ENCODE measurements at places on chromosomes 4 and X. TPM values are rescaled to one million over a fixed set of nuclear protein-coding genes. Genes with fewer than 3 reads are reported as not detected.

The RNF212 gene
- not detected for polyA plus RNA-seq

The ATP1B4 gene
- not detected for polyA plus RNA-seq

The IL2 gene
- 0.15 TPM for polyA plus RNA-seq

DNA sequence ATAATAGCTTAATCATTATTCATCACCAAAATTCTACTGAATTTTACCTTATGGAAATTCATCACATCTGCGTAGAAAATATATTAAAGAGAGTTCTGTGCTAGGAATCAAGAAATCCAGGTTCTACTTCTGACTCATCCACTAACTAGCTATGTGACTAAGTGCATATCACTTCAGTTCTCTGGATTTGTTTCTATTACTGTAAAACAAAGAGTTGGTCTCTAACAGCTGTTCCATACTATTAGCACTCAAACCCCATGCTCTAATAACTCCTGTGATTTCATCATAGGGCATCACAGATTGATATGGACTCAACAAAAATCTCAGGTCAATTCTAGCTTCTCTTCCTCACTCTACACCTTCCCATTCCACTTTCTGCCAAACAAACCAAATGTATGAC is 572.0 kb downstream of the INPP4B start:
- no peak overlapping the region for H3K4me3 ChIP-seq
- no peaks in the 10 kb centered on the region for H3K27me3 ChIP-seq
- no peak for DNase-seq

GRCh38 chr4:37882665-37883296 is 8.1 kb upstream of the TBC1D1 start:
- H3K27ac ChIP-seq: no peak overlapping the region
- no peaks in the 10 kb centered on the region for H3K4me1 ChIP-seq
- no peaks in the 10 kb centered on the region for H3K36me3 ChIP-seq
- DNase-seq: no peak

GRCh38 chr4:15912236-15912635 is 26.3 kb downstream of the FGFBP1 start:
- H3K4me1 ChIP-seq: no peaks in the 10 kb centered on the region
- H3K27me3 ChIP-seq: no peaks in the 10 kb centered on the region
- DNase-seq: no peak

- H3K27ac ChIP-seq: no peak overlapping the region
- DNase-seq: no peak
- no peaks in the 10 kb centered on the region for H3K4me1 ChIP-seq
Measured at GRCh38 chrX:47166126-47166525, 21.1 kb downstream of the RBM10 start.

GRCh38 chr4:171849686-171850222 is 36.5 kb downstream of the GALNTL6 start:
- no peak overlapping the region for H3K27ac ChIP-seq
- no peak overlapping the region for H3K4me3 ChIP-seq
- no peaks in the 10 kb centered on the region for H3K4me1 ChIP-seq
- DNase-seq: no peak
- no peaks in the 10 kb centered on the region for H3K36me3 ChIP-seq
